BE2C (cell line): ENCODE measurements at places on chromosomes 16 and 17.
A peak's percentile ranks its signal among the peaks of the same experiment; 100 is the strongest.

DNA sequence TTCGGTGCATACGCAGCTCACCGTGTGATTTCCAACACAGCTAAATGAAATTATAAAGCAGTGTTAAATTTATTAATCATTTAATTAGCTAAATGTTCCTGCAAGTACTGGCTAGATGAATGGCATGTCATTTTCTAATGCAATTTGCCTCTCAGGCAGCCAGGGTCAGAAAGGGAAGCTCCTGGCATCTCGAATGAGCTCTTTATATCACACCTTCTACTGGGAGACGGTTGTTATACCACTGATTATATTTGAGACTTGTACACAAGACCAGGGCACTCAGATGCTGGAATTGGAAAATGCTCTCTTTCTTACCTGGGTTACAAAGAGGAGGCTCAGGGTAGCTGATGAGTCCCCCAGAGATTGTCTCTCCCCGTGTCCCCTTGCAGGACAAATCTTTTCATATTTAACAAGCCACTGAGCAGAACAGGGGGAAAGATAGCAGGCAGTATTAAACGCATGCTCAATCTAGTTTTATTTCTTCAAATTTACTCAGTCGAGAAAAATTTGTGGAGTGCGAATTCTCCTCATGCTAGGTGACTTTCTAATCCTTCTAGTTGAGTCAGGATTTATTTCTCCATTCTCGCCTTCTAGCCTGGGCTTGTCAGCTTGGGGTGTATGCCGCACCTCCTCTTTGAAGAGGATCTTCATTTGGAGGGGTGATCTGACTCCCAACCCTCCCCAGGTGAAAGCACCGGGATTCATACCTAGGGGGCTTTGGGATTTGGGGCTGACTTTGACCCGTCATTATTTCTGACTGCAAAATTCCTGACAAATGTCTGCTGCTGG, 441.1 kb downstream of the MAF start:
- DNase-seq, result no peak

DNA sequence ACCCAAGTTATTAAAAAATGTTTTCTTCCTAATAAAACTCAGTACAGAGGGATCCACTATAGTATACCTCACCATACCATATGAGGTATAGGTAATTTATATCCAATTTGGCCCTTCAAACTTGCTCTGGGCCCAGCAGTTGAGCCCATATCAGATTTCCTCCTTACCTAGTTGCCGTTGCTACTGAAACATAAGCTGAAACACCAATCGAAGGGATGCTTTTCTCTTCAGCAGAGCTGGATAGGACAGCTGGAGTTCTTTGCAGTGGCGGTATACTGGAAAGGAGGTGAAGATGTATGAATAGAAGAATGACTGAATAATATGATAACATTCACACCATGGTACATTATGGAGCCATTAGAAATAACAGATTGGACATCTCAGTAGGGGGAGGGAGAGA, 42.7 kb downstream of the TNRC6C start:
- no peak for DNase-seq

DNA sequence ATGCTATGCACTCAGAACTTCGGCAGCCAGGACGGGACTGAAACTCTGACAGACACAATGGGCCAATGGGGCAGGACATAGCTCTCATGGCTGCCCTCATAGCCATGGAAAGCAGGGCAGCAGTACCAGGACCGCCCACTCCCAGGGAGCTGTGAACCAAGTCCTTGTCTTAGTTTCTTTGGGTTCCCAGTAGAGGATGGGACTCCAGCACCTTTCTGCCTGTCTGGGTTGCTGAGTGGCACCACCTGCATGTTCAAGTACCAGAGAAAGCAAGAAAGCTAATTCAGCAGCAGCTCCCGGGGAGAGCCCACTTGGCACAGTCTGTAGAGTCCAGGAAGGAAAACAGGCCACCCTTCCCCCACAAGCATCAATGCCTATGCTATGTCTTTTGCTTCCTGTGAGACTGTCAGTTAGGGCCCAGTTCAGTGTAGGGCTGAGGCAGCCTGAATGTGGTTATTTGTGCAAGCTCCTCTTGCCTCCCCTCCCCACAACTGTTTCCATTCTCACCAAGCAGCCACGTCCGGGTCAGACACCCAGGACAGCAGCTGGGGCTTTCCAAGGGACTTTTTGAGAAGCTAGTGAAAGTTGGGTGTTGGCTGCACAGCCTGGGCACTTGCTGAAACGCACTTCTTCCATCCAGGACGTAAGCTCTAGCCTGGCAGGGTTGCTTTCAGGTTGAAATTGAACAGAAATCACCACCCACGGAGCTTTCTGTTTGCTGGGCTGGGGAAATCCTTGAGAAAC, 7.8 kb downstream of the SUPT4H1 start:
- DNase-seq, result no peak

- DNase-seq, result no peak
Observed at GRCh38 chr16:21327046-21327445, 49.0 kb upstream of the CRYM start.

DNA sequence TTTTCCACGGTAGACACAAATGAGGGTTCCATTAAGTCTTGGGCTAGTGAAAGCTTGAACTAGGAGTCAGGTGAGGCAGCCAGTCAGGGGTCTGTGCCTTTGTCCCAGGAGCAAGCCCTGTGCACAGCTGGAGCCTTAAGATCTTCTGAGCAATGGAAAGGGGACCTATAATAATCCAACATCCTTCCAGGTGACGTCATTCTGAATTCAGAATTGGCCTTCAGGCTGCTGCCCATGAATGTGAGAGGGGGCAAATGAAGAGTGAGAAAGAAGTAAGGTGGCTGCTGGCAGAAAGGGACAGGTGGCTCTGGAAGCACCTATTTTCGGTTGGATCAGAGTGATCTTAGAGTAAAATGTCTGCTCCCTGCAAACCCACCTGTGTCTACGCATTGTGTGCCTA, 488.1 kb upstream of the CDH5 start:
- DNase-seq, result no peak

DNA sequence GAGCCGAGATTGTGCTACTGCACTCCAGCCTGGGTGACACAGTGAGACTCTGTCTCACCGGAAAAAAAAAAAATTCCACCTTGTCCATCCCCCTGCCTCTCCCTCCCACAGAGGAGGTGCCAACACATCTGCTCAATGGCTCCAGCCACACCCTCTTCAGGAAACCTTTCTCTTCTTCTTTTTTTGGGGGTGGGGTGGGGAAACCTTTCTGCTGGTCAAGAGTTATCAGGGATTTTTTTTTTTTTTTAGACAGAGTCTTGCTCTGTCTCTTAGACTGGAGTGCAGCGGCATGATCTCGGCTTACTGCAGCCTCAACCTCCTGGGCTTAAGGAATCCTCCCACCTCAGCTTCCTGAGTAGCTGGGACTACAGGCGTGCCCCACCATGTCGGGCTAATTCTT, 18.7 kb downstream of the TNS4 start:
- no peak for DNase-seq

DNA sequence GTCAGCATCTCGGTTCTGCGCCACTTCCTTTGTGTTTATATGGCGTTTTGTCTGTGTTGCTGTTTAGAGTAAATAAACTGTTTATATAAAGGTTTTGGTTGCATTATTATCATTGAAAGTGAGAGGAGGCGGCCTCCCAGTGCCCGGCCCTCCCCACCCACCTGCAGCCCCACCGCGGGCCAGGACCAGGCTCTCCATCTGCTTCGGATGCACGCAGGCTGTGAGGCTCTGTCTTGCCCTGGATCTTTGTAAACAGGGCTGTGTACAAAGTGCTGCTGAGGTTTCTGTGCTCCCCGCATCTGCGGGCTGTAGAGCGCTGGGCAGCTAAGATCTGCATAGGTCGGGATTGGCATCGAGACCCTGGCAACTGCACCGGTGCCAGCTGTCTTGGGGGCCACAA, 8.2 kb upstream of the BAIAP3 start:
- DNase-seq, result no peak

- no peak for DNase-seq
Observed at GRCh38 chr17:78538033-78538776, 39.0 kb downstream of the DNAH17 start.

- peak; percentile 45 for DNase-seq
Observed at GRCh38 chr17:77723071-77723908, 235.2 kb upstream of the TNRC6C start.

- DNase-seq, result no peak
Observed at GRCh38 chr16:73523209-73523608, 475.3 kb upstream of the ZFHX3 start.

DNA sequence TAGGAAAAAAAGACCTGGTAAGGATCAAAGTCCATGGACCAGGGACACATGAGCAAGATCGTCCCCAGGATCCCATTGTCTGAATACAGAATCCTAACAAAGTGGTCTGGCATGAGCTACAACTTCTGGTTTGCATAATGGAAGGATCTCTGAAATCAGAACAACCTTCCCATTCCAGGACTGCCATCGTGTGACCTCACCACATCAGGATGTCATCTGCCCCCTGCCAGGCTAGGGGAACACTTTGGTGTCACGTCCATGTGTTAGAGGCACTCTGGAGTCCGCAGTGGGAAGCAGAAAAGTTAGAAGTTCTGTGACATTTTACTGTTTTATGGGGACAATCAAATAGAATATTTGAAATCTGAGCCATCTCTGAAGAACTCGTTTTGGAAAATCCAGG, 160.7 kb downstream of the RGS9 start:
- DNase-seq, result no peak

- DNase-seq, result no peak
Observed at GRCh38 chr17:68020409-68020756, 15.2 kb upstream of the KPNA2 start.

GRCh38 chr17:79785900-79786810, 8.2 kb downstream of the CBX2 start:
- no peak for DNase-seq

DNA sequence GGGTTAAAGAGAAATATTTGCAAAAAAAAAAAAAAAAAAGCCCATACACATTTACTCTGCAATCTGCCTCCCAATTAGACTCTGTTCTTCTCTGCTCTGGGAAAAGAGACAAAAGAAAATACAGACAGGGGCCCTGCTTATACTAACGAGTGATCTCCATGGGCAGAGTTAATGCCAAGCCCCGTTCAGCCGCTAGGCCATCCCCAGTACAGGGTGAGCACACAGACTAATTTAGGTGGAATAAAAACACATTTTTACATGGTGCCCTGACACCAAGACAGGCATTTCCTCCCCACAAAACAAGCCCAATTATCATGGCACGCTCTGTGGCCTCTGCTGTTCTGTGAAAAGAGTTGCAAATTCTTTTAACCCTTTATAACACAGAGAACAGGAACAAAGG, 356.3 kb upstream of the C16orf82 start:
- no peak for DNase-seq

DNA sequence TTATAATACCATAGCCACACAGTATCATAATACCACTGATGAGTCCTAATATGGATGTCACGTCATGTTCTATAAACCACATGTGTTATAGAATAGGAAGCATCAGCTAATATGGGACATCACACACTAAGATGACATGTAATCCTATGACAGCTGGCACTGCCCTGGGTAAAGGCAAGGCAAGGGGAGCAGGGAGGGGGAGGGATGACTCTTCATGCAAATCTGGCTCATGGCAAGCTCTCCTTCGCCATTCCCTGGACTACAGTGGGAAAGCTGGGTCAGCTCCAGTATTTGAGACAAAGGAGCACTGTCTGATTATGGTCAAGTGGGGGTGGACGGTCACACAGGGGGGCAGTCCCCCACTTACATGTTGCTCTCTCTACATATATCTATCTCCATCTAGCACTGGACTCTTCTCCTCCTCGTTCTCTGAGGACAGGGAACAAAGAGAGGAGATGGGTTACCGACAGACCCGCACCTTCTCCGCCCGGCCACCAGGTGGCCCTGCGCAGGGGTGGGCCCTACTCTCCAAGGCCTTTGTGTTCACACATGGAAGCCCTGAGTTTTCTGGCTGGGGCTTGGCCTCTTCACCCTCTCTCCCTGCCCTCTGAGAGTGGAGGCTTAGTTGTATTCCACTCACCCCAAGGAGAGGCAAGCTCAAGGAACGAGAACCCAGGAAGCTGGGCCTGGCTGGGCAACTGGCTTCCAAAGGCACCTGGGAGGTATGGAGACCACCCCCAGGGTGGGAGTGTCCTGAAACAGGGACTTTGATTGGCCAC, 23.4 kb upstream of the MPO start:
- peak; percentile 71 for DNase-seq

- DNase-seq, result no peak
Observed at GRCh38 chr16:52529226-52529625, 17.7 kb downstream of the TOX3 start.

DNA sequence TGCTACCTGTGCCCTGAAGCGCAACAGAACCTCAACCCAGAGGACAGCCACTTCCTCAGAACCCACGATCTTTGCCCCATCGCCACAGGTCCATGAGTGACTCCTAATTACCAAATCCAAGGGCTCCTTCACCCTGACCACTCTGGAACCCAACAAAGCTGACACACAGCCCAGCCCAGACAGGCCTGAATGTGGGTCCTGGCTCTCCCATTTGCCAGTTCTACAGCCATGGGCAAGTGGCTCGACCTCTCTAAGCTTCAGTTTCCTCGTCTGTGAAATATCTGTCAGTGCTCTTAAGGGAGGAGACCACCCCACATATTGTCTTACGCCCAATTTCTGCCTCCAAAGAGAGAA, 18.0 kb upstream of the ENDOV start:
- no peak for DNase-seq

GRCh38 chr17:71709271-71709890, 411.4 kb upstream of the SOX9 start:
- no peak for DNase-seq

GRCh38 chr17:28059675-28060074, 17.2 kb downstream of the NLK start:
- no peak for DNase-seq

GRCh38 chr16:27689711-27690110, 139.8 kb downstream of the KATNIP start:
- no peak for DNase-seq

GRCh38 chr17:60524463-60525327, 1.3 kb downstream of the APPBP2 start:
- no peak for DNase-seq

DNA sequence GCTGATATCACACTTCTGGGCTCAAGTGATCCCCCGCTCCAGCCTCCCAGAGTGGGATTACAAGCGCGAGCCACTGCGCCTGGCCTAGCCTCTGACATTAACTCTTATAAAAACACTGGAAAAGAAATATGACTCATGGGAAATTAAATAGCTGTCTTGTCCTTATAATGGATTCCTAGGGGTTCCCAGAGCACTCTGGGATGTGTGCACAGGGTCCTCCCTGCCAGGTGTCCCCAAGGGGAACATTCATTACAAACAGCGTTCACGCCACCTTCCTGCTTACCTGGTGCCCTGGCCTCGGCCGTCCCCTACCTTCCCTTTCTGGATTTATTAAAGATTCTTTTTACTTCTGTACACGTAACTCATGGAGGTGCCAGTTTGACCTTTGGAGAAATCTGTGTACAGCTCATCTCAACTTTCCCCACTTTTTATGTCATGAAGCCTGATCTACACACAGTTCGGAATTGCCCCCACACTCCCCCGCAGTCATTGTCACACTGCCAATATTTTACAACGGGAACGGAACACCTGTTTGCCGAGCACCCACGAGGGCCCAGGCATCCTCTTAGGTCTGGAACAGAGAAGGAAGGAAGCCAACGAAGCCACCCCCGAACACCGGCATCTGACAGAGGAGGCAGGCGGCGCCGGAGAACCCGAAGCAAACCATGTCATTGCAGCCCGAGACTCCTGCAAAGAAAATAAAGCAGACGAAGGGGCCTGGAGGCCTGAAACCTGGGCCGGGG, 39.7 kb upstream of the MEAK7 start:
- DNase-seq, result no peak

GRCh38 chr17:31724026-31724425, 135.0 kb downstream of the COPRS start:
- no peak for DNase-seq
